ENCODE measurements at places on chromosomes 5 and 9.

DNA sequence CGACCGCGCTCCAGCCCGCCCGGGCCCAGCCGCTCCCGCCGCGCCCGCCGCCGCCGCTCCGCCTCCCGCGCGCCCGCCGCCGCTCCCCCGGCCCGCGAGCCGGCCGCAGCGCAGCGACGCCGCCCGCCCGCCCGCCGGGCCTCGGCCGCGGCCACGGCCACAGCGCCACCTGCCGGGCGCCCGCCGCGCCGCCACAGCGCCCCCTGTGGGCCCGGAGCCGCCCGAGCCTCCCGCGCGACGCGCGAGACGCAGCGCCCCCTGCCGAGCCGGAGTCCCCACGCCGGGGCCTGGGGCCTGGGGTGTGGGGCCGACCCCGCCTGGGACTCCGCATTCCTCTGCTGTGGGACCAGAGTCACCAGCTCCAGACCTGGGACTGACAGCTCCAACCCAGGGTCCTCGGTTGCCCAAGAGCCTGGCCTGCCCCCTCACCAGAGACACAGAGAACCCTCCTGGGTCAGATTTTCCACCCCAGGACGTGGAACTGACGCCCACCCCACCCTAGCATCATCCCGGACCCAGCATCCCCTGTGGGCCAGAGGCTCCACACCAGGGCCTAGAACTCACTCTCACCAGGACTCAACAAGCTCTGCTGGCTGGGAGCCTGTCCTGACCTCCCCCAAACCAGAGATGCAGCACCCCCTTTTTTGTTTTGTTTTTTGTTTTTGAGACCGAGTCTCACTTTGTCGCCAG lies at the start of gene RAPGEF1:
Gene RAPGEF1, minus strand, starts transcription at position 118 of the 690 bp plus-strand sequence. CDS start 246 bp downstream, outside the sequence.
- DNase-seq: peak; percentile 82

- DNase-seq: no peak
These were observed 114.7 kb downstream of the ST8SIA4 start for GRCh38 chr5:100788417-100788816.

DNA sequence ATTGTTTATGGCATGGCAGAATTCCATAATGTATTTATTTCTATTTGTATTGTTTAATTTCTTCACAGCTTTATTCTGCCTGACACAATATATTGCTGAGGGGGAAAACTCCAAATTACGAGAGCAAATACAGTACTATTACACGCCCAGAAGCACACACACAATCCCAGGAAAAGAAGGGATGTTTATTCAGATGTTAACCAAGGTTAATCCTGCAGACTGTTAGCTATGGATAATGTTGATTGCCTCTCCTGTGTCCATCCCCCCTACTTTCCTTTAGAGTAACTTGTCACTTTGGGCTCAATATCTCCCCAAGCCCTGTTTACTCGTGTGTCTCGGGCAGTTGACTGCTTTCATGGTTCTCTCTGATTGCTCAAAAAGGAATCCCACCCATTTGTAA lies 84.2 kb upstream of the ERCC6L2 start:
- no peak for DNase-seq

GRCh38 chr9:133844881-133845410 lies 106.8 kb upstream of the SARDH start:
- DNase-seq: no peak

DNA sequence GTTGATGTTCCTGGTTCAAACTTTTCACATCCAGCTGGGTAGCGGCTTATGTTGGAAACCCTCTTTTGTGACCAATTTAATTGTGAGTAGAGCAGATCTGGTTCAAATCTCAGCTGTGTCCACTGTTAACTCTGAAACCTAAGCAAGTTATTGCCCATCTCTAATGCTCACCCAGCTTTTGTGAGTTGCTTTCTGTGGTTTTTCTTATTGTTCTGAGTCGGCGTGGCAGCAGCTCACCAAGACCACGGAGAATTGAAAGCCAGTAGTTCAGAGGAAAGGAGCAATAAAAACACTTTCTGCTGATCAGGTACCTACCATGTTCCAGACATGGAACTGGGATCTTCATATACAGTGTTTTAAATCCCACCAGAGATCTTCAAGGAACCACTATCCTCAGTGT lies 114.4 kb downstream of the DOCK2 start:
- no peak for DNase-seq

DNA sequence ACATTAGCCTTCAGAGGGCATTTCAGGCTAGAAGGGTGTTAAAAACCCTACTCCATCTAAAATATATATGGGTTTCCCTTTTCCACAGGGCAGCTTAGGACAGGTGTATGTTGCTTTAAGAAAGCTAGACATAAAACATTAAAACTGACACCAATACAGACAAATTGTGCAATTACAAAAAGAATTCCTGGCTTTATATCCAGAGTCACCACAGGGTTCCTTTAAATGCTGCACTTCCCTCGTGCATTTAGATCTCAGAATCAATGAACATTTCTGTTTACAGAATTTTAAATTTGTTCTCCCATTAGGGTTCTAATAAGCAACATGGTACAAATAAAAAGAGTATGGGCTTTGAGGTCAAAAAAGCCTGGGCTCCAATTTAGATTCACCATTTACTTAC lies 170.2 kb downstream of the MAPKAP1 start:
- DNase-seq: no peak

- no peak for DNase-seq
These were observed 56.5 kb downstream of the SPOCK1 start for GRCh38 chr5:137442660-137443059.

DNA sequence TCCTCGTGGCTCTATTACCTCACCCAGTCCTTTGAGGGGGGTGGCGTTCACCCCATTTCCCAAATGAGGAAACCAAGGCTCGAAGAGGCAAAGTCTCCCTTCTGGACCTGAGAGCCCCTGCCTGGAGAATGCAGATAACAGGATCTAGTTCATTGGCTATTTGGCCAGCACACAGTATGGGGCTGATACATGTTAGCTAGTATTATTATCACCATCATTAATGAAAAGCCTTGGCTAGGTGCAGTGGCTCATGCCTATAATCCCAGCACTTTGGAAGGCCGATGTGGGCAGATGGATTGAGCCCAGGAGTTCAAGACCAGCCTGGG lies 4.3 kb downstream of the SH3GLB2 start:
- no peak for DNase-seq

DNA sequence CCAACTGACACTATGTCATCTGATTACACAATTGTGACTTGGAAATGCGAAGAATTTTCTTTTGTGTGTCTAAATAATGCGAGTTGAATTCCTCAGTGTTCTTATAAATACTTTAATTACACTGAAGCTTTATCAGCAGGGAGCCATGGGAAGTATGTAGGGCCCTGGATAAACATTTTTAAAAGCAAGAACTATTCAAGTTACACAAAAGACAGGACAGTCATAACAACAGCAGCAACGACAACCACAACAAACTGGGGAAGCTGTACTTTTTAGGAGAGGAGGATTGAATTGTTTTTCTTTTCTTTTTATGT lies 250.3 kb upstream of the ZNF608 start:
- DNase-seq: no peak

DNA sequence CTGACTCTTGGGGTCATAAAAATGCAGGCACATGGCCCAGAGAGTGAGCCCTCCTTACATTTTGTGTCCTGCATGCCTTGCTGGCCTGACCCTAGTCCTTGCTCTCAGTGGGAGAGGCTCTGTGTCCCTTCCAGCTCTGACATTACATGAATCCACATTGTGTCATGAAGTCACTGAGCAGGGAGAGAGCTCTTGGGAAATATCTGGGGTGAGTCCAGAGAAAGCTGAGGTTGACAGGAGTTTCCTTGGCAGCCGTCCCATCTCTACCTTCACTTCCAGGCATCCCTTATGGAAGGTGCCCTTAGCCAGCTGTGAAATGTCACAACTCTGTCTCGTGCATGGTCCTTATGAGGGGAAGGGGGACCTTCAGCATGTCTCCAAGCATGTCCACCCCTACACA lies 41.0 kb downstream of the FAT2 start:
- no peak for DNase-seq

DNA sequence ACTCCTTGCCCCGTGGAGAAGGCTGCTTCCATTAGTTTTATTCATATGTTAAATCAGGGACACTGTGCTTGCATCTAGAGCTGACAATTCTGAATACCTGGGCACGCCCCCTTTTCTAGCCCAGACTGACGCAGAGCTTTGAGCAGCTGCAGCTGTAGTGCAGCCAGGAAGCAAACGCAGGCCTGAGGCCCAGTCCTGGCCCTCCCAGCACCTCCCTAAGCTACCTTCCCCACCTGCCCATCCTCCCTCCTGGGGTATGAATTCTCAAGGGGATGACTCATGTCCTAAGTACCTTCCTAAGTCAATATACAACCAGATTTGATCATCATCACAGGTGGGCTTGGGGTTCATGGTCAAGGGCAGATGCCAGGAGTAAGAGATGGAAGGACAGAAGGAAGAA lies 3.5 kb downstream of the PHF19 start:
- DNase-seq: no peak

Measured in activated CD4-positive, alpha-beta T cell treated with anti-CD3 and anti-CD28 coated beads for 4 hours (primary cell).